ENCODE measurements at places on chromosomes 4 and X.

DNA sequence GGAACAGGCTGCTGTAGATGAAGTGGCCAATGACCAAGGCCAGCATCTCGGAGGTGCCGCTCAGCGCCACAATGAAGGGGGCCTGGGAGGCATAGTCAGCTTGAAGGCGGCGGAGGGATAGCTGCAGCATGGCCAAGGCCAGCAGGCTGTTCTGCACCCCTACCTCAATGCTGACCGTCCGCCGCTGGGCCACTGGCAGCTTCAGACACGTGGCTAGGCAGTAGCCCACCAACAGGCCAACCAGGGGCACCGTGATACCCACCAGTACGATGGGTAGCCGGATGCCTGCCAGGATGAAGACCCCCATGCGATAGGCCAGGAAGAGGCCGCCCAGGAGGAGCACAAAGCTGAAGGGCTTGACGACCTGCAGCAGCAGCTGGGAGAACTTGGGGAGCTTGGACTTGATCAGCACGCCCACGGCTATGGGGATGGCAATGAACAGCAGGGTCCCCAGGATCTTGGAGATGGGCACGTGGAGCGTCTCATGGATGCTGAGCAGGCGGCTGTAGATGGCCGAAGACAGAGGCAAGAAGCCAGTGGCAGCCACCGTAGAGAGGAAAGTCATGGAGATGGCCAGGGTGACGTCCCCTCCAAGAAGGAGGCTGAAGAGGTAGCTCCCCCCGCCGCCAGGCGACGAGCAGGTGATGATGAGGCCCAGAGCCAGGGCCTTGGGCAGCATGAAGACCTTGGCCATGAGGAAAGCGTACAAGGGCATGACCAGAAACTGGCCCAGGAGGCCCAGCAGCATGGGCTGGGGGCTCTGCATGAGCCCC lies 1.3 kb upstream of the UBL4A start:
- no peak for DNase-seq

- DNase-seq = no peak
Observed at GRCh38 chrX:9442056-9442455, 22.8 kb upstream of the TBL1X start.

GRCh38 chr4:54176202-54176601 lies 52.9 kb upstream of the PDGFRA start:
- no peak for DNase-seq

DNA sequence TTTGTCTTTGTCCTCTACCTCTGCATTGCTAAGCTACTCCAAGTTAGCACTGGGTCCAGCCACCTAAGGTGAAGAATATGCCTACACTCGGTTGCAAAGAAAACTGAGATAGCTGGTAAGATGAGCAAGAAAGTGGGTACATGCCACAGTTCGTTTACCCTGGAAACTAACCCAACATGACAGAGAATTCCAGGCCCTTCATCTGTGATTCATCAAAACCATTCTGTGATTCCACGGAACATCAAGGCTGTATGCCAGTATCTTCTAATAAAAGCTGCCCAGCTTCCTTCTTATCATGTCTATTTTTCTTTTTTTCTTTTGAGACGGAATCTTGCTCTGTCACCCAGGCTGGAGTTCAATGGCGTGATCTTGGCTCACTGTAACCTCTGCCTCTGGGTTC lies 58.7 kb upstream of the SPANXC start:
- DNase-seq = no peak

DNA sequence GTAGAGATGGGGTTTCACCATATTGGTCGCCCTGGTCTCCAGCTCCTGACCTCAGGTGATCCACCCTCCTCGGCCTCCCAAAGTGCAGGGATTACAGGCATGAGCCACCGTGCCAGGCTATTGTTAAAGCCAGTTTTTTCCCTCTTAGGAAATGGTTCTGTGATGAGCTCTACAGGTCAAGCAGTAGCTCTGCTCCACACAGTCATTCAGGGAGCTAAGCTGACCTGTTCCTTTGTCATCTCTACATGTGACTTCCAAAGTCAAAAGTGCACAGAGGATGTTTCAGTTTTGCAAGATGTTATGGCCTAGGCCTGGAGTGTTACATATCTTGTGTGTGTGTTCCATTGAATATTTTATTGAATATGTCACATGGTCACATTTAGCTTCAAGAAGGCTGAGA lies 11.4 kb downstream of the MCUB start:
- DNase-seq = no peak

- DNase-seq = no peak
Observed at GRCh38 chr4:57048590-57049304, 61.4 kb downstream of the IGFBP7 start.

DNA sequence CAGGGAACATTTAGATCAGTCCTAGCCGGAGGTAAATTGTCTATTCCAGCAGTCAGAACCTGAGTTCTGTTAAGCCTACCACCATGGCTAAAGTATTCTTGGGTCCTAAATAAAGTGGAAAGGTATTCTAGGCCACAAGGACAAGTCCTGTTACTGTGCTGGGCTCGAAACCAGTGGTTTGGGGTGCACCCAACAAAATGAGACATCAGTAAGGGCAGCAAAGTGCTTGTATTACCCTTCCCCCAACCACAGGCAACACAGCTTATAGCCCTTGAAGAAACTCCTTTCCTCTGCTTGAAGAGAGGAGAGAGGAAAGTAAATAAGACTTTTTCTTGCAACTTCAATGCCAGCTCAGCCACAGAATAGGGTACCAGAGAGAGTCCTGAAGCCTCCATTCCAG lies 1345.6 kb downstream of the PCDH18 start:
- DNase-seq = no peak

DNA sequence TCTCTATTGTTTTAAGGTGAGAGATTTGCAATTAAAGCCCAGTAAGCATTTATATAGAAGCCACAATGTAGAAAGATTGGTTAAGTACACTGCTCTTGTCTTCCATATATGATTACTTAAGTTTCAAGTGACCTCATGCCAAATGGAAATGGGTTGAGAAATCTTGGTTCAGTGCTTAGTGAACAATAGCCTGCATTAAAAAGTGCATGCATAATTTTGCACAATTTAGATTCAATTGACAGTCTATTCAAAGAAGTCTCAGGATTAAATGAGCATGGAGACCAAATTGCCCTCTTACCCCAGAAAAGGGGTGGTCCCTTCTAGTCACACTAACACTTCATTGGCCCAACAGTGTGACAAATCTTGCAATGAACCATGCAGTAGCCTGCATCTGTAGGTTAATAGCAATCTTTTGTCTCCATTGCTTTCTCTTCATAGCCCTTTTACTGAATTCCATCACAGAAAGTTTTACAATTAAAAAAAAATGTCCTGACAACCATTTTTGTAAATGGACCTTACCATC lies 93.6 kb downstream of the HHIP start:
- DNase-seq = no peak

GRCh38 chr4:165133150-165133549 lies 20.5 kb upstream of the TMEM192 start:
- DNase-seq = no peak

DNA sequence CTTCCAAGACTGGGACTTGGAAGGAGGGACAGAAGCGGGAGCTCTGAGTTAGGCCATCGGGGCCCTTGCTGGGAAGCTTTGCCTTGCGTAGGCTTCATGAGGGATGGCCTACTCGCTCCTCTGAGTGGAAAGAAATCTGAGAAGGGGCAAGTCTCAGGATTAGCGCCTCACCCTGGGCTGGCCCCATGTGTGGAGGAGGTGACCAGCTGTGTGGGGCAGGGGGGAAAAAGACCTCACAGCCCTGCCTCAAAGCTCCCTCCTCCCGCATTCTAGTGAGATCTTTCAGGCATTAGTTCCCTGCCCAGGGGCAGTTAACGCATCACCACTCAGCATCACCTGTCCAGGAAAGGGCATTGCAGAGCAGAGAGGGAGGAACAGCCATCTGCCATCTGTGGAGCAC lies 156.1 kb downstream of the ENPP6 start:
- no peak for DNase-seq

DNA sequence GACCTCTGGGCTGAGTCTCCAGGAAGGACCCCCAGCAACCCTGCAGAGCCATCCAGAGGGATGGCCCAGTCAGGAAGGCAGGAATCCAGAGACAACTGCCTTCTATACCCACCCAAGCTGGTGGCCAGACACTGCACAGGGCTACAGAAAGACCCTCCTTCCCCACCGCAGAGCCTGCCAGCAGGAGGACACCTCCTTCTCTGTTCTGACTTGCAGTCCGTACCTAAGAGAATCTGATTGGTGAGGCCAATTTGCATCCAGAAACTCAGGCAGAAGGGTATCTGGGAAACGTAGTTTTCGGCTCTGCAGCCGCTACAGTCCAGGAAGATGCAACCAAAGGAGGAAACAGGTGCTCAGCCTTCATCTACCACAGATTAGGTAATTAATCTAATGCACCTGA lies 155.4 kb upstream of the FRG1 start:
- no peak for DNase-seq

DNA sequence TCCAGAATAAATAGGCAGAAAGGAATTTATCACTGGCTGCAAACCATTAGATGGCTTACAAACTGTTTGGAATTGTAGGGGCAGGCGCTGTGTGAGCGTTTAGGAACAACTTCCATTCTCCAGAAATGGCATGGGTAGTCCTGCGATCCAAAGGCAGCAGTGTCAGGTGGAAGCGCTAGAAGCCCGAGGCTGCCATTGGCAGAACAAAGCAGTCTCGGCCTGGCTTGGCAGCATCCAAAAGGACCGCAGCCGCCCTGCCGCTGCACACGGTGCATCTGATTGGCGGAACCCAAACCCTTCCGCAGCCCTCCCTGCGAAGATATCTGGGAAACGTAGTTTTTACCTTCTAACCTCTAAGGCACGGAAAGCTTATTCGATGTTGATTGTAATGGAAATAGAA lies 23.6 kb upstream of the YTHDC1 start:
- peak; percentile 73 for DNase-seq

- DNase-seq = no peak
Observed at GRCh38 chr4:181216501-181216900, 1026.7 kb upstream of the TENM3 start.

GRCh38 chr4:123497340-123497739 lies 100.7 kb downstream of the SPRY1 start:
- no peak for DNase-seq

DNA sequence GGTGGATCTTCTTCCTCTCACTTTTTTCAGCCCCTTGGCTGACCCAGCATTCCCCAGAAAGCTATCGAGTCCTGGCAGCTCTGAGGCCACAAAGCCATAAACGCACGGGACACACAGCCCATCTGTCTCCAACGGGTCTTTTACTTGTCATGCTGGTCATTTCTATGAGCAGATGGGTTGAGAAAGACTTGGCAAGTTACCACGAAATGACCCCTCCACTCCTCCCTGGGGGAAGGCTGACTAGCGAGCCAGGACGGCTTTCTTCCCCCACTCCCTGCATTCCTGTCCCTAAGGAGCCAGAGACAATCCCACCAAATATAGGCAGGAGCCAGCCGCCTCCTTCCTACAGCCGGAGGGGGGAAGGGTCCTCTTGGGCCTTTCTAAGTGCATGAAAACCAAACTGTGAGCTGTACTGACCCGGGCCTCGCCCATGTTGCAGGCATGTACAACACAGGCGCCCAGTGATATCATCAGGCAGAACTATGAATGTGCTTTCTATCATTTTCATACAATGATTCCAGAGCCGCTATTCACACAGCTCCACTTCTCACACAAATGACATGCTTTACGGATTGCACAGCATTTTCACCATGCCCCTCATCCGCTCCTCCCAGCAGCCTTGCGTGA lies 28.6 kb downstream of the AFAP1 start:
- DNase-seq = no peak

DNA sequence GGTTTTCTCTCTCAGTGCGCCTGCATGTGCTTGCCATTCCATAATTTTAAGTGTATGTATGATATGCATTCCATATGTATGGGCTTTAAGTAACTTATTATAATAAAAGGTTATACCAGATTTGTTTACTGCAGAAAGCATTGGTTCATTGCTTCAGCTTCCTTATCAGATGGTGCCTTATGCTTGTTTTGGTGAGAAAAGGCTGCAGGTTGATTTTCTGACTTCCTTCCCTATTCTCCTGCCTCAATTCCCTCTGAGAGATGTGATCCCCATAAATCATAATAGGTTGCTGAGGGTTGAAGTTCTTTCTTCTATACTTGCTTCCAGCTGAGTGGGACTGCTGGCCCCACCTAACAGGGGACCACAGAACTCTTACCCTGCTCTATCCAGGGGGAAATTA lies 10.3 kb upstream of the CEP135 start:
- no peak for DNase-seq

- no peak for DNase-seq
Observed at GRCh38 chr4:147309434-147309833, 171.5 kb upstream of the EDNRA start.

DNA sequence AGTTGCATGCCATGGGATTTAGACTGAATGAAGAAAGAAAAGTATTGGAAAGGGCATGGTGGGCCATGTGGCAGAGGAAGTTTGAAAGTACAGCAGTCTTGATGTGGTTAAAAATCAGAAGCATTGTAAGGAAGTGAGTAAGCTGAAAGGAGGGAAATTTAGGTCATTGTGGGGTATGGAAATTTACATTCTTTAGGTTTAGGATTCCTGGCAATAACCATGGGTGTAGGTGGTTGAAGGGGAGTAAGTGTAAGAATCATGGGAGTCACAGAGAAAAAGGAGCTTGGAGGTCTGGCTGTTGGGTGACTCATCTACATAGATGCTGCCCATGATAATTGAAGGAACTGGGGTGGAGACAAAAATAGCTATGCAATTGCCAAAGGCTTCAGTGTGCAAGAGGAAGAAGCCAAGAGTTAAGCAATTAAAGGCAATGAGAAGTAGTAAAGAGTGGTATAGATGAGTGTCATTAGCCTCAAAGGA lies 243.8 kb upstream of the LDB2 start:
- no peak for DNase-seq

GRCh38 chr4:112938461-112939058 lies 110.9 kb upstream of the ANK2 start:
- no peak for DNase-seq

- no peak for DNase-seq
Observed at GRCh38 chr4:48270951-48271473, 1.4 kb upstream of the TEC start.

DNA sequence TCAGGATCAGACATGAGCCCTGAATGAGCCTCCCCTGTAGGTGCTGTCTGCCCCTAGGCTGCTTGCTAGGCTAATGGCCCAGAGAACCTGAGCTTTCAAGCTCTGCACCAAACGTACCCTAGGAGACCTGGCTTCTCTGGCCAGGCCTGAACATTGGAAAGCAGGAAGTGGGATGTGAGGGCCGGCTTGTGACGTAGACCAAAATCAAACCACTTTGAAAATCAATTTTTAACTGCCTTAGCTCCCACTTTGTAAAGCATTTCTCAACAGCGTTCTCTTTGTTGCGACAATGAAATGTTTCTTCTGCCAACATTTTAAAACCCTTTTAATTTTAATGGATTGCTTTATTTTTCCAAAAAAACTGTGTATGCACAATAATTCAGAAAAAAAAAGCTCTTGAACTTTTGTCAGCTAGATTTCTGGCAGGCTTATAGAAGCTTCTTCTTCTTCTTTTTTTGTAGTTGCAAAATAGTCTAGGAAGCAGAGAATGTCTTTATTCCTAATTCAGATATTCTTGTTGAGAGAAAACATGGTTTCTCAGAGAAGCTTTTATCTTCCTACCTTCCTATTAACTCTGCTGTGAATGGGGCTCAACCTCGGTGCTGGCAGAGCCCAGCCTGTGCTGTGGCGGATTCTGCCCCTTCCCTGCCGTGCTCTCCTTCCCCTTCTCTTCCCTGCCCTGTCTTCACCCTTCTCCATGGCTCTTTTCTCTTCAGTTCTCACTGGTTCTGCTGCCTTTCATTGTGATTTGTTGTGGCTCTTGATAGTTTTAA lies 145.2 kb upstream of the SFRP2 start:
- DNase-seq = no peak
